Neural crest cell (in vitro differentiated cells): ENCODE measurements at places on chromosomes 5 and 9.

DNA sequence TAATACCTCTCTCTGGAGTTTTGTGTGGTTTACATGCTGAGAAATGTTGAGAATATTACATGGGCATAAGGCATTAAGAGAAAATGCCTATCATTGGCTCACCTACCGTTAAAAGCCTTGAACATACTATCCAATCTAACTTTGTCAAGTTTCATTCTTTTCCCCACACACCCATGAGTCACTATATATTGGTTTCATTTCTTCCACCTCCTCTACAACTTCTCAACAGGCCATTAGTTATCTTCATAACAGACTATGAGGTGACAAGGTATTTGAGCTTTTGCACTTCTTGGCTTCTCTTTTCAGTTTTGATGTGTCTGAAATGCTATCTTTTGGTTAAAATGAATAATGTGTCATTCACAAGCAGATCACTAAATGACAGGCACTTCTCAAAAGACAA is 288.0 kb downstream of the KCNN2 start:
- no peak for DNase-seq

DNA sequence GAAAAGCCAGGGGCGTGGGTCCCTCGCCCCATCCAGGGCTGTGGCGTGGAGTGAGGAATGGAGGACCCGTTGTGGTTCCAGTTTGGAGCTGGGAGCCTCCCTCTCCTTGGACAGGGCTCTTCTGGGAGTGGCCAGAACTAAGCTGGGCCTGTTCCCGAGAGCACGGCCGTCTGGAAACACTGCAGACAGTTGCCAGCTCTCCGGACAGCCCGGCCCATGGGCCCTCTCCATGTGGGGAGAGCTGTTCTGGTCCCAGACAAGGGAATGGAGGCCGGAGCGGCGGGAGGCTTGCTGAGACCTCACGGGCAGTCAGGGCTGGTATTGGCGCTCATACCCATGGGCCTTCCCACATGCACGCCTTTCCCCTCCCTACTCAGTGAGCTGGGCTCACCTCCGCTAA is 45.2 kb upstream of the FCN2 start:
- DNase-seq, result no peak

DNA sequence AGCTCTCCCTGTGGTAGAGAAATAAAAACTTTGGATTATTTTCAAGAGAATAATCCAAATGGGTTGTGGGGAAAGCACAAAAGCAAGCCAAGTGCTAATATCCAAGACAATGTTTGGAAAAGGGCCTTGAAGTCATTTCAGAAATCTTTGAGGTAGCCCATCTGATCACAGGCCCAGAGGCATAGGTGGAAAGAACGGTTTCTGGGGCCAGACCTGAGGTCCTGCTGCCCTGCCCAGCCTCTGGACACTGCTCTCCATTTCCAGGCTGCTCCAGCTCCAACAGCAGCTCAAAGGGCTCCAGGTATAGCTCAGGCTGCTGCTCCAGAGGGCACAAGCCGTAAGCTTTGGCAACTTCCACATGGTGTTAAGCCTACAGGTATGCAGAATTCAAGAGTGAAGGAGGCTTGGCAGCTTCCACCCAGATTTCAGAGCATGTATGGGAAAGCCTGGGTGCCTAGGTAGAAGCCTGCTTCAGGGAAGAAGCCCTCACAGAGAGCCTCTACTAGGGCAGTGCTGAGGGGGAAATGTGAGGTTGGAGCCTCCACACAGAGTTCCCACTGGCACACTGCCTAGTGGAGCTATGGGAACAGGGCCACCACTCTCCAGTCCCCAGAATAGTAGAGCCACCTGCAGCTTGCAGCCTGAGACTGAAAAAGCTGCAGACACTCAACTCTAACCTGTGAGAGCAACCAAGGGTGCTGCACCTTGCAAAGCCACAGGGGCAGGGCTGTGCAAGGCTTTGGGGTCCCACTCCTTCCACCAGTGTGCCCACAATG is 133.1 kb downstream of the PIK3R1 start:
- DNase-seq, result no peak

DNA sequence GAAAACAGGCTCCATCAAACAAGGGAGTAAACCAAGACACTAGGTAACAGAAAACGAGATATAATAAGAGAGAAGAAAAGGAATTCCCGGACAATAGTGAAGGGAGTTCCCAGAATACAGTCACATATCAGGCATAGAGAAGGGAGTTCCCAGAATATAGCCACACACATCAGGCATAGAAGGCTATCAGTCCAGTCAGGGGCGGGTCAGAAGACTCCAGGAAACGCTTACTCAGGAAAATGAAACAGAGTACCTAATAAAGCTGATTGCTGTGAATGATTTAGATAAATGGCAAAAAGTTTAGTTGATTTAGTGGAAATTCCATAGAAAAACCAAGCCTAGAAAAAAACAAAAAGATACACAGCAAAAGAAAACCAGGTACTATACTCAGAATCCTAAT is 4.9 kb downstream of the TOMM5 start:
- no peak for DNase-seq

DNA sequence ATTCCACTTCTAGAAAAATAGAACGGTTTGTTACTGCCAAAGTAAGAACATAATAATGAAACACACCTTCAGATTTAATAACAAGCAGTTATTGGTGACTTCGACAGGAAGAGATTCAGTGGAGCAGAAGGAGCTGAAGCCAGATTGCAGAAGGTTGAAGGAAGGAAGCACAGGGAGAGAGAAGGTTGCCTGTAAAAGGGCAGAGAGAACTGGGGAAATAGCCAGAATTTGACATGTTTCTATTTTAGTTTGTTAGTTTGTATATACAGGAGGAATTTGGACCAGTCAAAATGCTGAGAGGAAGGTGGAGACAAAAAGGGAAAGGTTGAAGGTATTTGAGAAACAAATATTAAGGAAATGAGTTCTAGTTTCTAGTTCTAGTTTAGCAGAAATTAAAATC is 269.2 kb upstream of the ELAVL2 start:
- DNase-seq, result no peak
